Activated CD8-positive, alpha-beta memory T cell treated with anti-CD3 and anti-CD28 coated beads, Interleukin-2, amount 50 U/mL, for 48 hours (primary cell): ENCODE measurements at places on chromosomes 2 and 18.

DNA sequence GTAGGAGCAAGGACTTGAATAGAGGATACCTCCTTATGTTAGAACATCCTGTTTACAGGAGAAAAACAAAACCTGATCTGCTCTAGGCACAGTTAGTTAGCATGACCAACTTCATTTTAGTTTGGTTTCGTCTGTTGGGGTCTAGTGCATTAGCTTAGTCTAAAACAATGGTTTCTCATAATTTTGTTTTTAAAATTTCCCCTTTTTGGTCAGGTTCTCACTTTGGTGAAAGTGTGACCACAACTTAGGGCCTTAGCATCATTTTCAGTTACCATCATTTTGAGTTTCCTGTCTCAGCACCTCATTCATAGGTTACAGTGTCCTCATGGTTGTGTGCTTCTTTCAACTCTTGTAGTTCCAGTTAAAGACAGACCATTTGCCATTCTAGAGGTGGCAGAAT, 1277.0 kb upstream of the SLC39A10 start:
- no peak for DNase-seq

DNA sequence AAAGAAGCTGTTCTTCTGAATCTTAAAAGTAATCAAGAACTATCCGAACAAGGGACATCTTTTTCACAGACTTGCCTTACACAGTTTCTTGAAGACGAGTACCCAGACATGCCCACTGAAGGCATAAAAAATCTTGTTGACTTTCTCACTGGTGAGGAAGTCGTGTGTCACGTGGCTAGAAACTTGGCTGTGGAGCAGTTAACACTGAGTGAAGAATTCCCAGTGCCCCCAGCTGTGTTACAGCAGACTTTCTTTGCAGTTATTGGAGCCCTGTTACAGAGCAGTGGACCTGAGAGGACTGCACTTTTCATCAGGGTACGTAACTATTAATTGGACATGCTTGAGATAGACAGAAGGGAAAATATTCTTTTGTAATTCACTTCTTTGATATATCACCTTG, 2.4 kb downstream of the MRPL44 start:
- no peak for DNase-seq

GRCh38 chr2:160207271-160207670, 7.2 kb upstream of the ITGB6 start:
- DNase-seq = no peak

DNA sequence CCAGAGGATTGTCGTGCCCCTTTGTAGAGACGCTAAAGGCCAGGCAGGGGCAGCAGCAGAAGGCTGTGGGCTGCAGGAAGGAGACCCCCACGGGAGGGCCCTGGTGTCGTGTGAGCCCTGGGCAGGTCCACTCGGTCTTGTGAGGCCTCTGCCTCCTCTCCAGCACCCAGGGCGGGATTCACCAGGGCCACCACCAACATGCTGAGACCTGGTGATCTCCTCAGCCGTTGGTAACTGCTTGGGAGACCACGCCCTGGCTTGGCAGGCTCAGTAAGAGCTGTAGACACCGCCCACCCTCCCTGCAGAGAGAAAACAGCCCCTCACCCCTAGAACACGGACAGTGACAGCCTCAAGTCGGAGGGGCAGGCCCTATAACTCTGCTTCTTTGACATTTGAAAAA, 21.1 kb downstream of the MBP start:
- DNase-seq = peak; percentile 45

DNA sequence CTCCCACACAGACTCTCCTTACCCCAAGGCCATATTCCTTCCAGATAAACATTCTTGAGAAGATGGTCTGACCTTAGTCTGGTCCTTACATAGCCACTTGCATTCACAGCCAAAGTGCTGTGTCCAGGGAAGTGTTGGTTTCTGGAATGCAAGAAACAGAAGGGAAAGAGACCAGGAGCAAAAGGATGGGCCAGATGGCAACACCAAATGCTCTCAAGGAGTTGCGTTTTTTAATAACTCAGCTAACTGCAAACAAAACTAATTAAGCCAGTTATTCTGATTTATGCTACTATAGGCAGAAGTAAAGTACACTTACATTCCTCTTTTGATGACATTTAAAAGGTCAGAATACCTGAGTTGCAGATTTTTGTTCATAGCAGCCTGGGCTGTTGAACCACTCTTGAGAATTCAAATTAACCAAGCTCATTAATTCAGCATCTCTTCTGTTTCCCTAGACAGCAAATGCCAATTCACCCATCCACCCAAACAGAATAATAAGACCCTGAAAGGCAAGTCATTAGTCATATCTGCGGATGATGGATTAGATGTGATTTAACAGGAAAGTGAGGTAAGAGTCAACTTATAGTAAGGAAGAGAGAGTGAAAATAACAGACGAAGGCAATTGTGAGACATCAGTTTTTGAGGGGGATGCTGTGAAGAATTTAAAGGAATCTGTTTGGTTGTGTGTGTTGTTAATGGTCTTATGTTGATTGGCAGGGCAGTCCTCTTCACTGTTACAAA, 18.8 kb downstream of the CCDC85A start:
- no peak for DNase-seq

DNA sequence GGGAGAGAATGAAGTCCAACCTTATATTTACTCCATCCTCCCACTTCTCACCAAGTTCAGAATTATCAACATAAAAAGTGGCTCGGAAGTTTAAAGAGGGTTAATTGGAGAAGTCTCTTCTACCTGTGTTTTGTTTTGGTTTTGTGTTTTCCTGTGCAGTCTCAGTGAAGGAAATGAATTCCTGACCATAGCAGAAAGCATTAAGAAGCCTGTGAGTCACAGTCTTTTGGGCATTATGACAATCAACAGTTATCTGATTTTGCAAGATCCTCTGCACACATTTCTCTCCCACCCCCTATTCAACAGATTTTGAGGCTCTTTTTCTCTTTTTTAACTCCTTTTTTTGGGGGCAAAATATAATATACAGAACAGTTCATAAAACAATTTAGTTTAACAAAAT, 8.6 kb upstream of the RPL37A start:
- DNase-seq = no peak

- DNase-seq = no peak
Observed at GRCh38 chr2:117360586-117360985, 453.9 kb upstream of the DDX18 start.

GRCh38 chr2:10266133-10266620, 36.5 kb upstream of the HPCAL1 start:
- DNase-seq = no peak

- DNase-seq = no peak
Observed at GRCh38 chr18:56475250-56475649, 163.1 kb downstream of the TXNL1 start.

GRCh38 chr2:159736048-159736447, 23.7 kb downstream of the MARCHF7 start:
- DNase-seq = no peak

DNA sequence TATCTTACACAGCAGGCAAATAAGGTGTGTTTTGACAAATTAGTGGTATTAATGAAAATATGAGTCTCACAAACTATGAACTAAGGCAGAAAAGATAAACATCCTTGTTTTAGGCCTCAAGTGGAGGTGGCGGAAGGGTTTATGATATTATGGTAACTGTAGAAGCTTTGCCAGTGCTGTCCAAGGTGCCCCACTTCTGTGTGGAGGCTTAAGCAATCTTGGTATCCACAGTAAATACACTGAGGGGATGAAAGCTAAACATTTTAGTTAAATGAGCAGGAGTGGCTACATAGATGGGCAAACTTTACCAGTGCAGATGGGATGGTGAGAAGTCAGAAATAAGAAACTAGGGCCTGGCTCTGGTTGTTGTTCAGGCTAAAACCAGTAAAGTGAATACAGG, 84.7 kb downstream of the BARD1 start:
- DNase-seq = no peak

DNA sequence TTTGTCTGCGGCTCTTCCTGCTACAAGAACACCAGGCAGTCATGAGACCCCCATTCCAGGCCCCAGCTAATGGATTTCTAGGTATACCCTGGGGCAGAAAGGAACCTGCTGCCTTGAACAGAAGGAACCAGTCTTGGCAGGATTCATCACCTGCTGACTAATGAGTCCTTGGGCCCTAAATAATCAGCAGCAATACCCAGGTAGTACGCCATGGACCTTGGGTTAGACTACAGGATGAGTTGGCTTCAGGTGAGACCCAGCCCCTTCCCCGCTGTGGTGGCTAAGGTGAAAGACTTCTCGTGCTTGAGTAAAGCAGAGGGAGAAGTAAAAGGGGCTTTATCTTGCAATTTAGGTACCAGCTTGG, 105.0 kb downstream of the SPIRE1 start:
- DNase-seq = no peak

DNA sequence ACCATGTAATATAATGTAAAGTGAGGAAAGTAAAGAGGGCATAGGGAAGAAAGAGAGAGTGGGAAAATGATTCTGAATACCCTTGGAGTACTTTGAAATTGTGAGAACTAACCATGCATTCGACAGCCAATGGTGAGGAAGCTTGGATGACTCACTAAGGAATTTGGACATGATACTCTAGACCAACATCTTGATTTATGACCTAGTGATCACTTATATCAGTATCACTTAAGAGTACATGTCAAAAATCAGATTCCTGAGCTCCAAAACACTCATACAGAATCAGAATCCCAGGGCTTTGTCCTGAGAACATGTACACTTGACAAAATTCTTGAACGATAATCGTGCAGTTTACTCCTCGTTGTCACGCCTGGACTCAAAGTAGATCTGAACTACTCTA, 1899.8 kb upstream of the PIK3C3 start:
- DNase-seq = no peak

DNA sequence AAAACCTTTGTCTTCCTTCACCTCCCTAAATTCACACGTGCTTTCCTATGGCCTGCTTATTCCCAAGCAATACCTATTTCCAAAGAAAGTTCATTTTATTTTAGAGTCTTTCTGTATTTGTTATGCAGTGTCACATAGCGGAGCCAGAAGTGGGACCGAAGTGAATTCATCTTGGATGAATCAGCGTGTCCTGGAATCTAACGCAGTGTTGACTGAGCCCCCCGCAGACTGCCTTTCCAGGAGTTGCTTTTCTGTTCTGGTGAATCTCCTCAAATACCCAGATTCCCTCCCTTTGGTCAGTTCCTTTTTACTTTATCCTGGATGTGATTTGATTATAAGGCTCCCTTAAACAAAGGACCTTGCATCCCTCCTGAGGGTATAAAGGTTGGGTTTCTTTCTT, 10.8 kb downstream of the ALPP start:
- no peak for DNase-seq

DNA sequence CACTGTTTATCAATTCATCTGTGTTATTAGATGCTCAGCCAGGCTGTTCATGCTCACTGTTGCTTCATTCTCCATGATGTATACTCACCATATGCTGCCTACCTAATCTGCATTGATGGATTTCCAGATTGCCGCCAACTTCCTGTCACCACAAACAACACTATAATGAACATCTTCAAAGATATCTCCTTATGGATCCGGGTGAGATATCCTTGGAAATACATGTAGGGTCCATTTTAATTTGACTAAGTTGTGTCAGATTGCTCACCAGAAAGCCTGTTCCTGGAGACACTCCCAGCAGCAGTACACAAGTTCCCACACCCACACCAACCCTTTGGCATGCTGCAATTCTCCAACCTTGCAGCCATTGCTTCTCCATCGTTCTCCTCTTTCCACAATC, 547.5 kb upstream of the TNP1 start:
- DNase-seq = no peak

DNA sequence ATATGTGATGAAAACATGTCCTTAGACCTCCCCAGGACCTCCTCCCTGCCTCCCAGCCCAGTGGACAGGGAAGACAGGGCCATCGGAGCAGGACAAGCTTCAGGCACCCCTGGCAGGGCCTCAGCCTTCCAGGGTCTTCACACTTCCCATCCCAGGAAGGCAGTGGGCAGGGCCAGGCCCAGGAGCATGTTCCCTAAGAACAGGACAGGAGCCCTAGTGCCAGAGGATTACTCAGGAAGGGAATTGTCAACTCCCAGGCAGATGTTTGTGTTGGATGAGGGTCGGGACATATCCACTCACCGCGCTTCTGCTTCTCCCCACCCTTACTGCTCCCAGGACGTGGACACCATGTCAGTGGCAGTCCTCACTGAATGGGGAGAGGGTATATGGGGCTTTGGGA, 138.9 kb downstream of the TNS1 start:
- no peak for DNase-seq

DNA sequence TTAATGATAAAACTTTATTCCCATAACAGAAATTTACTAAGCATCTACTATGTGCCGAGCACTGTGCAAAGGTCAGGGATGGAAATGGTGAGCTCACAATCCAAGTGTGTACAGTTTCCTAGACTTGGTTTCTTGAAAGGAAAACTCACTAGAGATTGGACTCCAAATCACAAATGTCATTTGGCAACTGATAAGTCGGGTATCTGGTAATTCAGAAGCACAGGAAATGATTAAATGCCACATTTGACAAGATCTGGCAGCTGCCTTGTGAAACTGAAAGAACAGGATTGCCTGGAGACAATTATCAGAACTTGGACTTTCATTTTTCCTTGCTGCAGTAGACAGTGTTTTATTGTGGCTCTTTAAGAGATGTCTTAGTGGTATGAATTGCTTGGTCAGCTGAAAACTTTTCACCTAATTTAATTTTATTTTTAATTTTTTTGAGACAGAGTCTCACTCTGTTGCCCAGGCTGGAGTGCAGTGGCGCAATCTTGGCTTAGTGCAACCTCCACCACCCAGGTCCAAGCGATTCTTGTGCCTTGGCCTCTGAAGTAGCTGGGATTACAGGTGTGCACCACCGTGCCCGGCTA, 19.2 kb downstream of the ITGA6 start:
- no peak for DNase-seq

- no peak for DNase-seq
Observed at GRCh38 chr2:230429513-230429912, 13.5 kb downstream of the SP100 start.

DNA sequence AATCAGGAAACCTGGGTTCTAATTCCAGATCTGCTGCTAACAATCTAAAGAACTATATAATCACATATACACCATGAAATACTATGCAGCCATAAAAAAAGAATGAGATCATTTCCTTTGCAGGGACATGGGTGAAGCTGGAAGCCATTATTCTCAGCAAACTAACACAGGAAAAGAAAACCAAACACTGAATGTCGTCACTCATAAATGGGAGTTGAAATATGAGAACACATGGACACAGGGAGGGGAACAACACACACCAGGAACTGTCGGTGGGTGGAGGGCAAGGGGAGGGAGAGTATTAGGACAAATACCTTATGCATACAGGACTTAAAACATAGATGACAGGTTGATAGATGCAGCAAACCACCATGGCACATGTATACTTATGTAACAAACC, 33.2 kb downstream of the CDH2 start:
- DNase-seq = no peak
